ENCODE measurements at places on chromosomes 2 and 18.

GRCh38 chr18:31291688-31292087 is 26.3 kb upstream of the DSG1 start:
- no peak for DNase-seq

- DNase-seq, result no peak
These were observed 444.2 kb downstream of the PTPRM start for GRCh38 chr18:8011361-8011760.

GRCh38 chr2:199490049-199490448 is 32.3 kb upstream of the SATB2 start:
- no peak for DNase-seq

- no peak for DNase-seq
These were observed 125.3 kb upstream of the SLC39A10 start for GRCh38 chr2:195531754-195532153.

- no peak for DNase-seq
These were observed 64.3 kb upstream of the FZD7 start for GRCh38 chr2:201969241-201969937.

DNA sequence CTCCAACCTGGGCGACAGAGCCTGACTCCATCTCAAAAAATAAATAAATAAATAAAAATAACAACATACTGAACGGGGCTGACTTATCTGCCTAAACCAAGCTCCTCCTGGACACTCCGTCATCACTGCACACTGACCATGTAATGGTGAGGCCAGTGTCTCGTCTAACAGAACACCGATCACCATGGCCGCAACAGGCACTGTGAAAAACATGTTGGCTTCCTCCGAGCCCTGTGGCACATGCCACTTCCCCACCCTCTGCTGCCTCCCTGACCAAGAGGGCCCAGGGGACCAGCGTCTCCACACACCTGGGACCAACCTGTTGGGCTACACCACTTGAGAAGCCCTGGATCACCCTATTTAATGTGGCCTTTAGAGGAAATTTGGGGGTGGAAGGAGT is 33.9 kb downstream of the ZNF516 start:
- DNase-seq, result no peak

GRCh38 chr18:76667603-76668002 is 154.8 kb upstream of the ZNF236 start:
- DNase-seq, result no peak

- DNase-seq, result no peak
These were observed 101.4 kb downstream of the MYOM1 start for GRCh38 chr18:3118195-3119010.

- no peak for DNase-seq
These were observed 36.5 kb downstream of the PSMD14 start for GRCh38 chr2:161344692-161345091.

GRCh38 chr18:48544116-48544515 is 5.3 kb downstream of the CTIF start:
- no peak for DNase-seq

DNA sequence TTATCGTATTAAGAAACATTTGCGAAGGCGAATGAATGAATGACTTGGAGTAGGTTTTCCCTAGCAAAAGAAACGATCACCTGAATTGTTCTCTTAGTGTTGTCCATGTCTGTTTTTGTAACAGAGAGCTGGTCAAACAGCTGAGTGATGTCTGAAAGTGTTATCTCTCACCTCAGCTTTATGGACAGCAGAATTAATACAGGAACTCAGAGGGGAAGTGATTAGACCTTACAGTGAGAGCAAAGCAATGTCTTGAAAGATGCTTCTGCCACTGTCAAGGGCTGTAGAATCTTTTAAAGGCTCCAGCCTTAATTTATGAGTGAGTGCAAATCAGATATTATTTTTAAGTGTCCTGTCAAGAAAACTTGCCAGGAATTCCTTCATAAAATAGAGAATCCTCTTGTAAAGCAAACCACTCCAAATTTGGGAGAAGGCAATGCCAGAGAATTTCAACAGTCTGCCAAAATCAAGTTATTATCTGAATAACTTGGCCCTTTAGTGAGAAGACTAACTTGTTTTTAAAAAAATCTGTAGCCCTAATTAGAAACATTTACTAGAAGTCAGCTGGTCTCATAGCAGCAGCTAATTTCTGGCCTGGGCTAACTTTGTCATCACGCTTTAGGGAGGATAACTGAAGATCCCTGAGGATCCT is 60.7 kb downstream of the CDC42EP3 start:
- no peak for DNase-seq

DNA sequence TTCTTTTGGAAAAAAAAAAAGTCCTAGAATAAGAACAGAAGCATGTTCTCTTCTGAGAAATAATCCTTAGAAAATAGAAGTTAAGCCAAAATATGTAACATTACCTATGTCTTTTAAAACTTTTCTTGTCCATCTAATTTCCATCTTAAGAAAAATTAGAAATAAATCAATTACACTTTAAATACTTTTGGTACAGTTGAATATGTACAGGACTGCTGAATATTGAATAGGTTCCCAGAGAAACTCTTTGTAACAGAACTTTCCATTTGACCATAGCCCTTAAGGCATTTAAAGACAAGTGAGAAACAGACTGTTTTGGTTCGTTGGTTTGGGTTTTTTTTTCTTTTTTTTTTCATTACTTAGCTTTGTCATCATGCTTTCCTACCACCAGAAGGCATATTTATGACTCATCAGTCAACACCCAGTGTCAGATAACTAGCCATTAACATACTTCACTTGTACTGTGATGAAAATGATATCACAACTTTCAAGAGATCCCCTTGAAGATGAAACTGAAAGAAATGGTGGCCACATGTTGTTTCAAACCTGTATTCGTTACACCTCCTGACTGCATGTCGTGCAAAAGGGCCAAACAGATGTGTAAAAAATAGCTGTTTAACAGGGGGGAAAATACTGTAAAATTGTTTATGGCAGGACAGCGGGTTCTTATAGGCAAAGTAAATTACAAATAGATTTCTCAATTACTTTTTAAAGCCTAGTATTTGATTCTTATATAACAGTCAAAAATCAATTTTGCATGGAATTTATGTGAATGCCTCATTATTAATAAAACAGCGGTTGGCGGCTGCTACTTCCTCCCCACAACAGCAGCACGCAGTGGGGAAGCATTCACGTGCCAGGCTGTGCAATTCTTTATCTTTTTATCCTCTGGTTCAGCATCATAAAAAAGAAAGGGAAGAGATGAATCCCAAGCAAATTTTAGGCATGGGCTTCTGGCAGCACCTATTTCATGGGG is 280.7 kb upstream of the HNRNPA3 start:
- no peak for DNase-seq

DNA sequence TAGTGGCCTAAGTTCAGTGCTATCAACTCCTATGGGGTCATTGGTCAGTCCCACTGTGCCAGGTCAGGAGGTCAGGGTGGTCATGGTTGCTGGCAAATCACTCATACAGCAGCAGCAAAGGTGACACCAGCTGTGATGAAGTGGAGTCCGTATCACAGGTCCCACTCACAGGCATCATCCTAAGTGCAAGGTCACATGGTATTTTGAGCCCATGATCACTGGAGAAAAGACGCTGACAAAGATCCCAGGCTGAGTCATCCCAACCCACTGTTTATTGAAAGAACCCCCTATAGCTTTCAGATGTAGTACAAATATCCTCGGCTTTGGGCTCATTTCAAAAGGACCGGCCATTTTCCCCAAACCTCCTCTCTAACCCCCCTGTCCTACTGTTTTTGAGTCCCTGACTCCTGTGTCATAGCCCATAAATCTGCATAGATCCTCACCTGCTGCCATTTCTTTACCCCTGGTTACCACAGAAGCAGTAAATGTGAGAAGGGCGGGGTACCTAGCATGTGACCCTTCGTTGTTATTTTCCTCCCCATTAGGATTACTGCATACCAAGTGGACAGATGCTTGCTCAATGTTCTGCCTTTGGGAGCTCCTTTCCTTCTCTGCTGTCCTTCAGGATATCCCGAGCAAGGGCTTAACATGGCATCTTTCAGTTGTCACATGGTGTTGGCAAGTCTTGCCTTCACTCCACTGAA is 107.7 kb downstream of the COL6A3 start:
- DNase-seq, result no peak

DNA sequence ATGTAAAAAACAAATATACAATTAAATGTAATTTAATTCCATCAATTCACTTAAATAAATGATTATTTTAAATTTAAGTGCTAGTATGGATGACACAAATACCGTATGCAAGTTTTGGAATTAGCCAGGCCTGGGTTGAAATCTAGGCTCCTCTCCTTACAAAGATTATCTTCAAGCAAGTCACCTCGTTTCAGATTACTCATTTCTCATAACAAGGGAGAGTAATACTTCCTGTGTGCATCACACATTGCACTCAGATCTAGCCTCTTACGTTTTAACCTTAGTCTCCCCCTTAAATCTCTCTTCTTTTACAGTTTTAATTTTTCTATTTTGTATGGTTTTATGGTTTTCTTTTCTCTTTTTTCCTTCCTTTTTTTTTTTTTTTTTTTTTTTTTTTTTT is 1475.9 kb upstream of the NXPH2 start:
- no peak for DNase-seq

- no peak for DNase-seq
These were observed 11.5 kb upstream of the PDCL3 start for GRCh38 chr2:100551303-100551702.

DNA sequence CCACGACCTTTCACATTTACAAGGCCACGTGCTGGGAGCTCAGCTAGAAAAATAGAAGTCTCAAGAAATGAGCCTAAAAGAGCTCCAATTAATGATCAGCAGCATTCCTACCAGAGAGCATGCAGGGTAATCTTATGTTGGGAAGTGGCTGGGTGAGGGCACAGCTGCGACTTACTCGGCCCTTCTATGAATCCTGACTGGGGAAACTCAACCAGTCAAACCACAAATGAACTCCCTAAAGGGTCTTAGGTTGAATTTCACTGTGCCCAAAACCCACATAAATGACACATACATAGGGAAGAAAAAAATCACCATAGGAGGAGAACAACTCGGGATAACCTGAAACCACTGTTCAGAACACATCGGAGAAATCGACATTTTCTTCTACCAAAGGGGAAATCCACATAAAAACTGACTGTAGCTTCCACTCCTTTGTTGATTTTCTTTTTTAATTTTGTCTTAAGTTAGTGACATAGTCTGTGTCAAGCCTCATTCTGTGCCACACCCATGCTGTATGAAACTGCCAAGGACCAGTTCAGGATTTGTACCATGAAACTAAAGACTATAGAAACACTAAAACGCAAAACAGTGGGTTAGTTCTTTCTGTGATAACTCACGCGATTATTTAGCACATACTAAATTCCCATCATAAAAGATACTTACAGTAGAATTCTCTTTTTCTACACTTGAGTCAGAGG is 54.7 kb downstream of the UXS1 start:
- DNase-seq, result no peak

DNA sequence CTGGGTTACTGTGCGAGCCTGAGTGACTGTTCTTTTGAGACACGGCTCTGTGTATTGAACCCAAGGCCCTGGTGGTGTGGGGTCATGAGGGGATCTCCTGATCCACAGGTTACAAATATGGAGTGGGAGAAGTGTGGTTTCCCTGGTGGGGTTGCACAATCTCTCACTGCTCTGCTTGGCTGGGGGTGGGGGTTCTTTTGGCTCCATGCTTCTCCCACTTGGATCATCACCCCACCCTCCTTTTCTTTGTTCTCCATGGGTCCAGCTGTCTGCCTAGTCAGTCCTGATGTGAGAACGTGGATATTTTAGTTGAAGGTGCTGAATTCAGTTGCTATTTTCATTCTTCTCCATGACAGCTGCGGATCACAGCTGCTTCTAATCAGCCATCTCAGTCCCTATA is 37.8 kb downstream of the AGPS start:
- no peak for DNase-seq

- no peak for DNase-seq
These were observed 94.6 kb upstream of the ANKRD30BL start for GRCh38 chr2:132256251-132256902.

DNA sequence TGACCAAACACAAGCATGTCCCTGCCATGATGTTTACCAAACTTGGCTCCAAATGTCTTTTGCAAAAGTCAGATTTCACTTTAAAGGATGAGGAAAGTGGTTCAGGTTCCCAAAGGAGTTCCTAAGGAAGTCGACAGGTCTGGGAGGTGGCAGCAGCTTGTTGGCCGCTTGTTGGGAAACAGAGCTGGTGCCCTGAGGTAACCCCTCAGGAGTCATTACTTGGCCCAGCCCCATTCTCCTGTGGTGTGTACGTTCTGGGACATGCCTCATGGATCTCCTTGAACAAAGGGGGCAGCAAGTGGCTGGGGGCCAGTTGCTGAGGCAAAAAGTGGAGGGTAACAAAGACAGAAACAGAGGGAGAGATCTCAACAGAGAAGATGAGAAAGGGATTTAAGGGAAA is 10.9 kb downstream of the TMBIM1 start:
- no peak for DNase-seq

DNA sequence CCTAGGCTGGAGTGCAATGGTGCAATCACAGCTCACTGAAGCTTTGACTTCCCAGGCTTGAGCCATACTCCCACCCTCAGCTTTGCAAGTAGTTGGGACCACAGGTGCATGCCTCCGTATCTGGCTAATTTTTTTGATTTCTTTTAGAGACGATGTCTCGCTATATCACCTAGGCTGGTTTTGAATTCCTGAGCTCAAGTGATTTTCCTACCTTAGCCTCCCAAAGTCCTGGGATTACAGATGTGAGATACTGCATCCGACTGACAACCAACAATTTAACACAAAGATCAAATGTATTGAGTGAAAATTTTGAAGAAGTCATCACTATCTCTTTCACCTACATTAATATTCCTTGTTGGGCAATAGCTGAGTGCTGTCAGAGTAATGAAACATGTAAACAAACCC is 181.6 kb downstream of the MYCN start:
- no peak for DNase-seq

DNA sequence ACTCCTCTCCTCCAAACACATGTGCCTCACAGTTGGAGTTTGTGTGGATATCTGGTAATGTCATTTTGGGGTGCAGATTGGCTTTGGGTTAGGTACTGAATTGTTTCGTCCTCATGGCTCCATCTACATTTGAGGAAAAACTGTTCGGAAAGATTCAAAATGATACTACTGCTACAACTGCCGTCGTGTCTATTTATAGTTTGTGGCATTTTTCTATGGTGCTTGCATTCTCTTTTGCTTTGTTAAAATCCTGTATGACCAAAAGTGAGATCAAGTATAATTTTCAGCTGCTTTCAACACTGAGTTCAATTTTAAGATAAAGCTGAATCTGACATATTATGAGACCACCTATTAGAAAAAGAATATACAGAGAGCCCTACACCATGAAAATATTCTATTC is 176.3 kb upstream of the DSEL start:
- no peak for DNase-seq

- no peak for DNase-seq
These were observed 238.7 kb downstream of the ERBB4 start for GRCh38 chr2:212299943-212300342.

- no peak for DNase-seq
These were observed 2.5 kb downstream of the REL start for GRCh38 chr2:60883896-60884295.

DNA sequence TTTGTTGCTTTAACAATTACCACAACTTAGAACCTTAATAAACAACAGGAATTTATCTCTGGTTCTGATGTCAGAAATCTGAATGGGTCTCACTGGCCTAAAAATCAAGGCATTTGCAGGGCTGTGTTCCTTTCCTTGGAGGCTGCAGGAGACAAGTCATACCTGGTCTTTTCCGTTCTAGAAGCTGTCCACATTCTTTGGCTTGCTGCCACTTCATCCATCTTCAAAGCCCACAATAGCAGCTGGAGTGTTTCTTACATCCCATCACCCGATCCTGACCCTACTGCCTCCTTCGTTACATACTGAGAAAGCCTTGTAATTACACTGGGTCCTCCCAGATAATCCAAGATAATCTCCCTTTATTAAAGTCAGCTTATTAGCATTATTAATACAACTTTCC is 18.1 kb downstream of the NETO1 start:
- DNase-seq, result no peak

Data from esophagus squamous epithelium (tissue), 5 donors.